ENCODE measurements at places on chromosomes 3 and 15.
A peak's percentile ranks its signal among the peaks of the same experiment; 100 is the strongest.

GRCh38 chr3:192706272-192706671, 21.1 kb downstream of the FGF12 start:
- DNase-seq: no peak

- DNase-seq: no peak
Observed at GRCh38 chr3:98954242-98954641, 52.7 kb upstream of the DCBLD2 start.

DNA sequence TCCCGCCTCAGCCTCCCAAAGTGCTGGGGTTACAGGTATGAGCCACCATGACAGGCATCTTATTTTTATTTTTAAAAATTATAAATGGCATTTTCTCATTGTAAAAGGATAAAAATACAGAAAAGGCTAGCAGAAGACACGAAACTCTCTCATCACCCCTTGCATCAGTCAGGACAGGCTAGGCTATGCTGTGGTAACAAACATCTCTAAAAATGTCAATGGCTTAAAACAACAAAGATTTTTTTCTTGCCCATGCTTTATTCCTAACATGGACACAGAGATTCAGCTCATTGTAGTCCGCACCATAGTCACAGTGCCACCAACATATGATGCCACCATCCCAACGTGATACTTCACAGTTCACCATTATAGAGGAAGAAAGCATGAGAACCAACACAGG, 34.0 kb upstream of the SEMA4B start:
- no peak for DNase-seq

DNA sequence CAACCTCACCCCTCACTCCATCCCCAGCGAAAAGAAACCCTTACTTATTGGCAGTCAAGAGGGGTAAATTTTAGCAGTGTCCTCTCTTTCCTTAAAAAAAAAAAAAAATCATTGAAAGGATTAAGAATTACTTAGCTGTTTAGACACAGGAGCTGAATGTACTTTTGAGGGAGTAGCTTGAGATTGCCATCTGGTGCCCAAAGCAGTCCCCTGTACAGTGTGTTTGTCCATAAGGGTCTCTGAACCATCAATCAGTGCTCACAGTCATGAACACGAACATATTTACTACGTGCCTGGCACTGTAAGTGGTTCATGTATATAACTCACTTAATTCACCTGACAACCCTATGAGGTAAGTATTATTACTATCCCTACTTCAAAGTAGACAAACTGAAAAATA, 463.5 kb downstream of the RAP2B start:
- DNase-seq: no peak

DNA sequence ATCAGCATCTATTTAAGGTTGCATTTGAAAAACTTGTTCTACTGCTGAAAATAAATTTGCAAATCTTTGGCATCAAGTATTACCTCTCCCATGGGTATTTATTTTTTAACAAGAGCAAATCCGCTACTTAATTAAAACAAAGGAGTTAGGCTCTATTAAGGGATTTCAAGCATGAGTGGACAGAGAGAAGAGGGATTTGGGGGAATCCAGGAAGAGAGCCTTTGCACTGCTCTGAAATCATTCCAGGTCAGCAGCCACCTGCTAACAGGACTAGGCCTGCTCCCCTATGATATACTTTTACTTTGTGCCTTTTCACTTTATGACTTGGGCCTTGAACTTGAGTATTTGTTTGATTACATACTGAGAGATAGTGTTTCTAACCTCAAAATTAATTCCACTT, 57.1 kb downstream of the IQCH start:
- no peak for DNase-seq

- no peak for DNase-seq
Observed at GRCh38 chr15:67172172-67172571, 82.3 kb downstream of the AAGAB start.

- DNase-seq: no peak
Observed at GRCh38 chr3:24582431-24583403, 88.1 kb upstream of the THRB start.

- DNase-seq: peak; percentile 26
Observed at GRCh38 chr3:156151824-156152428, 31.5 kb downstream of the KCNAB1 start.

- no peak for DNase-seq
Observed at GRCh38 chr15:69476704-69477473, 24.3 kb downstream of the RPLP1 start.

GRCh38 chr3:10004506-10004905, 17.9 kb upstream of the EMC3 start:
- no peak for DNase-seq

GRCh38 chr15:56261854-56262509, 18.3 kb upstream of the RFX7 start:
- DNase-seq: no peak

DNA sequence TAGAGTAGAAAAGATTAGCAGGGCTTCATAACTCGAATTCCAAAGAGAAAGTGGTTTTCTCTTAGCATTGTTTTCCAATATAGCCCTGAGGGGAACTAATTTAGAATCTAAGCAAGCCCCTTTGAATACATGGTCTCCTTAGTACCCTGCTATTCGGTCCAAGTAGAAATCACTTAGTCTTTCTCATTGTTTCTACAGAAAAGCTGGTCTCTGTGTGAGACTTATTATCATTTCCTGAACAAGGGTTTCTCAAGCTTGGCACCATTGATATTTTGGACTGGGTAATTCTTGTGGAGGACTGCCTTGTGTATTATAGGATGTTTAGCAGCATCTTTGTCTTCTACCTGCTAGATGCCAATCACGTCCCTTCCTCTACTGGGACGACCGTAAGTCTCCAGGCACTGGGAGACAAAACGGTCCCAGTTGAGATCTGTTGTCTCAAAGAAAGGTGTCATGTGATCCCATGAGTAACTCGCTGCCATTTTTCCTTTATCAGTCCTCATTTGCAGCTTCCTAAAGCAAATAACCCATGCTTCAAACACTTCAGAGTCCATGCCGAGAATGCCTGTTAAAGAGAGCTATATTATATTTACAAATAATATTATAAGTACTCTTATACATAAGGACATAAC, 230.7 kb upstream of the SLCO3A1 start:
- no peak for DNase-seq

DNA sequence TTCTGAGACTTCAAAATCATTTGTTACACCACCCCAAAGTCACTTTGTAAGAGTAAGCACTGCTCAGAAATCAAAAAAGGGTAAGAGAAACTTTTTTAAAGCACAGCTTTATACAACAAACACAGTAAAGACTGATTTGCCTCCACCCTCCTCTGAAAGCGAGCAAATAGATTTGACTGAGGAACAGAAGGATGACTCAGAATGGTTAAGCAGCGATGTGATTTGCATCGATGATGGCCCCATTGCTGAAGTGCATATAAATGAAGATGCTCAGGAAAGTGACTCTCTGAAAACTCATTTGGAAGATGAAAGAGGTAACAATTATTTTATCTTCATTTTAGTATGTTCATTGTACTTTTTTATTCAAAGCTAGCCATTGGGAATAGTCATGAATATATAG, 32.6 kb downstream of the BLM start:
- DNase-seq: no peak

GRCh38 chr3:11034309-11034985, 41.9 kb downstream of the SLC6A1 start:
- no peak for DNase-seq

- DNase-seq: no peak
Observed at GRCh38 chr3:167559924-167560323, 86.1 kb upstream of the SERPINI2 start.

GRCh38 chr15:93835344-93835743, 396.0 kb upstream of the MCTP2 start:
- DNase-seq: no peak

DNA sequence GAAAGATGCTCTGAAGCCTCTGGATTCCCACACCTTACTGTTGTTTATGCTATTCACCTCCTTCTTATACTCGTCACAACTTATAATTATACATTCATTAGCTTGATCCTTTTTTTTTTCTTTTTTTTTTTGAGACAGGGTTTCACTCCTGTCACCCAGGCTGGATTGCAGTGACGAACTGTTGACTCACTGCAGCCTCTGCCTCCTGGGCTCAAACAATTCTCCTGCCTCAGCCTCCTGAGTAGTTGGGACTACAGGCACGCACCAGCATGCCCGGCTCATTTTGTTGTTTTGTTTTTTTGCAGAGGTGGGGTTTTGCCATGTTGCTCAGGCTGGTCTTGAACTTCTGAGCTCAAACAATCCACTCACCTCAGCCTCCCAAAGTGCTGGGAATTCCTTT, 143.6 kb downstream of the PLCL2 start:
- DNase-seq: no peak

GRCh38 chr3:23601091-23601822, 204.5 kb upstream of the UBE2E1 start:
- no peak for DNase-seq

All from stimulated activated CD4-positive, alpha-beta T cell treated with anti-CD3 and anti-CD28 coated beads, Interleukin-12 subunit alpha, Interleukin-12 subunit beta, amount 100 ng/mL, for 24 hours (primary cell).